ENCODE measurements at places on chromosomes 11 and 22.

- H3K4me1 ChIP-seq = no peaks in the 10 kb centered on the region
- H3K36me3 ChIP-seq = no peaks in the 10 kb centered on the region
- no peak overlapping the region for H3K27ac ChIP-seq
- H3K27me3 ChIP-seq = no peaks in the 10 kb centered on the region
These were observed 28.8 kb downstream of the CSTF3 start for GRCh38 chr11:33132510-33132909.

- no peaks in the 10 kb centered on the region for H3K36me3 ChIP-seq
- H3K4me3 ChIP-seq = no peak overlapping the region
- no peak overlapping the region for H3K27ac ChIP-seq
- H3K27me3 ChIP-seq = no peaks in the 10 kb centered on the region
- DNase-seq = no peak
These were observed 356.5 kb downstream of the INSC start for GRCh38 chr11:15471048-15471894.

DNA sequence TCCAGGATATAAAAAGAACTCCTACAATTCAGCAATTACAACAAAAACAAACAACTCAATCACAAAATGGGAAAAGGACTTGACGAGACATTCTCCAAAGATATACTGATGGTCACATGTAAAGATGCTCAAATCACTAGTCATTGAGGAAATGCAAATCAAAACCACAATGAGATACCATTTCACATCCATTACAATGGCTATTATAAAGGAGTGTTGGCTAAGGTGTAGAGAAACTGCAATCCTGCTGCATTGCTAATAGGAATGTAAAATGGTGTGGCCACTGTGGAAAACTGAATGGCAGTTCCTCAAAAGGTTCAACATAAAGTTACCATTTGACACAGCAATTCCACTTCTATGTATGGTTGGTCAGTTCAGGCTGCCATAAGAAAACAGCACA is 11.8 kb upstream of the TBCEL start:
- no peaks in the 10 kb centered on the region for H3K4me1 ChIP-seq
- H3K36me3 ChIP-seq = no peaks in the 10 kb centered on the region
- no peak overlapping the region for H3K27ac ChIP-seq
- no peak overlapping the region for H3K4me3 ChIP-seq
- H3K27me3 ChIP-seq = no peaks in the 10 kb centered on the region

DNA sequence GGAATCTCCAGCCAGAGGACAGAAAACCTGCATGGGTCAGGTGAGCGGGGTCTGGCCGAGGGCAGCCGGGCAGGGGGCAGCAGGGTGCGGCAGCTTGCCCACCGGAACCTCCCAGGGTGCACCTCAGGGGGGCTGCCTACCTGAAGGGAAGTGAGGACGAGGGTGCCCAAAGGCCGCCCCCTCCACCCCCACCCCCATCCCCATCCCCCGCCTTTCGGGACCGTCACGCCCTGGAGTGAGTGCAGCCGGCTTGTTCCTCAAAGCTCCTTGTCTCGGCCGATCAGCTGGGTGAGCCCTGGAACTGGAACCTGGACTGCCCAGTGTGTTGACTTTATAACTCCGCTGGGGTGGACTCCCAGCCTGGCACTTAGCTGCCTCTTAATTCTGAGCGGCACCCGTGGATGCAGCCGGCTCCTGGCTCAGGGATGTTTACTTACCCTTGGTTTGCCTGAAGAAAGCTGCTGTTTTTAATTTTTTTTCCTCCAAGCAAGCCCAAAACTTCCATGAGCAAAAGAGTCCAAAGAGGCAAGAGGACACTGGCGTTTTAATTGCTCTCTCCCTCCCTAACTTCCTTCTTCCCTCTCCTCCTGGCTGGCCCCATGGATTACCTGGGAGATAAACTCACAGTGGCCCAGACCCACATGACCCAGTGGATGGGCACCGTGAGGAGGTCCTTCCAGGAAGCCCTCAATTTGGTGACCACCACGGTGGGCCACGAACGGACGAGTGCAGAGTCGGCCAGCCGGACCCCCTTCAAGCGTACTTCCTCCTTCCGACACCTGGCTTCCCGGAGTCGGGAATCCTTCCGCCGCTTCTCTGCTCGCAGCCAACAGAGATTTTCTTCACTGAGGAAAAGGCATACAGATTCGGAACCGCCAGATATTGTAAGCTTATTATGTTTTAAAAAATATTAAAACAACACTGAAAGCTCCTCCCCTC is 87.8 kb upstream of the CRYBB3 start:
- H3K27me3 ChIP-seq = no peaks in the 10 kb centered on the region
- H3K27ac ChIP-seq = peak overlapping the region; percentile 89
- DNase-seq = peak; percentile 31
- peaks cover 3% of the 10 kb centered on the region for H3K36me3 ChIP-seq

GRCh38 chr11:30239025-30239424 is 8.2 kb downstream of the FSHB start:
- no peak for DNase-seq
- no peak overlapping the region for H3K4me3 ChIP-seq
- no peak overlapping the region for H3K27ac ChIP-seq
- H3K36me3 ChIP-seq = no peaks in the 10 kb centered on the region
- no peaks in the 10 kb centered on the region for H3K27me3 ChIP-seq

DNA sequence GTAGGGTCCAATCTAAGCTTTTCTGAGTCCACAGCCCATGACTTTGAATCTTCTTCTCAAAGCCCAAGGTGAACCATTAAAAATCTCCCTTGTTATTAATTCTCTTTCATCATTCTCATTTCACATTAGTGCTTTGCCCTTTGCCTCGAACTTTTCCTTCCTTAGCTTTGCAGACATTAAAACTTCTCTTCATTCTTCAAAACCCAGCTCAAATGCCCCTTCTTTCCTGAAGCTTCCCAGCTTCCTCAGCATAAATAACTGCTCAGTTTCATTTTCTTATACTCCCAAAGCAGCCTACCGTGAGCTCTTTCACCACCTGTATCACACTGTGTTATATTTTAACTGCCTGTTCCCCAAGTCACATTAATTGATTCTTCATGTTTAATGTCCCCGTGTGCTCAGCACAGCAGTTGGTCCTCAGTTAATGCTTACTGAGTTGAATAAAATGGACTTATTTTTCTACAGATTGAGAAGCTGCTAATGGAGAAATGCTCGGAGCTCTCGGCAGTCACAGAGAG is 62.0 kb downstream of the INSC start:
- peaks cover 33% of the 10 kb centered on the region for H3K4me1 ChIP-seq
- H3K27me3 ChIP-seq = no peaks in the 10 kb centered on the region
- H3K27ac ChIP-seq = no peak overlapping the region
- no peak for DNase-seq
- no peaks in the 10 kb centered on the region for H3K36me3 ChIP-seq
- H3K4me3 ChIP-seq = no peak overlapping the region

- no peak overlapping the region for H3K4me3 ChIP-seq
- DNase-seq = no peak
- H3K27me3 ChIP-seq = no peaks in the 10 kb centered on the region
- H3K36me3 ChIP-seq = no peaks in the 10 kb centered on the region
- H3K4me1 ChIP-seq = no peaks in the 10 kb centered on the region
- no peak overlapping the region for H3K27ac ChIP-seq
These were observed 37.4 kb downstream of the OR2AT4 start for GRCh38 chr11:75059299-75059698.

- no peak for DNase-seq
- H3K36me3 ChIP-seq = peaks cover 11% of the 10 kb centered on the region
- H3K27ac ChIP-seq = peak overlapping the region; percentile 91
- H3K27me3 ChIP-seq = no peaks in the 10 kb centered on the region
- peak overlapping the region; percentile 44 for H3K4me3 ChIP-seq
These were observed 16.2 kb downstream of the LRRC32 start for GRCh38 chr11:76654298-76654851.

GRCh38 chr22:22810018-22810427 is 77.6 kb upstream of the IGLL5 start:
- no peaks in the 10 kb centered on the region for H3K4me1 ChIP-seq
- no peaks in the 10 kb centered on the region for H3K36me3 ChIP-seq
- DNase-seq = no peak
- H3K27me3 ChIP-seq = no peaks in the 10 kb centered on the region

GRCh38 chr11:126082251-126083109 is 19.8 kb upstream of the CDON start:
- no peak for DNase-seq
- H3K36me3 ChIP-seq = no peaks in the 10 kb centered on the region
- H3K4me3 ChIP-seq = no peak overlapping the region

GRCh38 chr11:114075891-114076441 is 16.5 kb downstream of the ZBTB16 start:
- H3K27ac ChIP-seq = peak overlapping the region; percentile 80
- H3K27me3 ChIP-seq = no peaks in the 10 kb centered on the region
- H3K36me3 ChIP-seq = peaks cover 43% of the 10 kb centered on the region

DNA sequence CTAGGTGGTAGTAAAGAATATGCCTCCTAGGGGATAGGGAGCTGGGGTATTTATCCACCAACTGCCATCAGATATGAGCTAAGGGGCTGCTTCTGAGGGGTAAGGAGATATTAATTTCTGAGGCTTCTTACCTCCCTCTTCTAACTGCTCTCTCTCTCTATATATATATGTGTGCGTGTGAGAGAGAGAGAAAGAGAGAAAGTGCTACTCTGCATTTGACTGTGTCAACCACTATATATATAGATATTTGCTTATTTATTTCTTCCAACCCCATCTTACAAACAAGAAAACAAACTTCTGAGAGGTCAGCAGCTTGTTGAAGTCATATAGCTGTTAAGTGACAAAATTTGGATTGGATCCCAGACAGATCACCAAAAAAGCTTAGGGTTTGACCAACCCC is 5.9 kb upstream of the HEPACAM start:
- H3K27ac ChIP-seq = no peak overlapping the region
- no peaks in the 10 kb centered on the region for H3K36me3 ChIP-seq
- no peak for DNase-seq
- no peaks in the 10 kb centered on the region for H3K27me3 ChIP-seq
- H3K4me3 ChIP-seq = no peak overlapping the region

- H3K27ac ChIP-seq = peak overlapping the region; percentile 20
- H3K36me3 ChIP-seq = peaks cover 60% of the 10 kb centered on the region
- H3K4me3 ChIP-seq = no peak overlapping the region
- H3K4me1 ChIP-seq = peaks cover 12% of the 10 kb centered on the region
- no peak for DNase-seq
These were observed 118.8 kb downstream of the DBX1 start for GRCh38 chr11:20041499-20041898.

DNA sequence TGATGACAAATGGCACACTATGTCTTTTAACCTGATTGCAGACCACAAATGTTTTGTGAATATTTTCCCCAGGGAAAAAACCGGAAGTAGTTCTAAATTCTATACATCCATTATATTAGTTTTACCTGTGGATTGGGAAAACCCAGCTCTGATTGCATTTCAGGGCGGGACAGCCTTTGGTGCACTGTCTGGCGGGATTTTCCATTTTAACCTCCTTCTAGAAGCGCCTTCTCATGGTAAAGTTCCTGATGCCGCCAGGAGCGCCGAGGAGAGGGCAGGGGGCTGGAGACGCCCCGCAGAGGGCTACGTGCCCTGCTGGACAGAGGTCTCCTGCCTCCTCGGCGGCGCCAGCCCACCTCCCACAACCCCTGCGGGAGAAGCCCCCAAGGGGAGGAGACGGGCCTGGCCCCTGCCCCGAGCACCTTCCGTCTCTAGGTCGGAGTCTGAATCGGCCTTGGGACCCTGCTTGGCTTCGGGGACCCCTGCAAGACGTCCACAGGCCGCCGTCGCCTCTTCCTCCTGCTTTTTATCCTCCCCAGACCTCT is 1.2 kb upstream of the P2RX6 start:
- DNase-seq = no peak
- peaks cover 15% of the 10 kb centered on the region for H3K4me1 ChIP-seq
- peak overlapping the region; percentile 72 for H3K4me3 ChIP-seq

DNA sequence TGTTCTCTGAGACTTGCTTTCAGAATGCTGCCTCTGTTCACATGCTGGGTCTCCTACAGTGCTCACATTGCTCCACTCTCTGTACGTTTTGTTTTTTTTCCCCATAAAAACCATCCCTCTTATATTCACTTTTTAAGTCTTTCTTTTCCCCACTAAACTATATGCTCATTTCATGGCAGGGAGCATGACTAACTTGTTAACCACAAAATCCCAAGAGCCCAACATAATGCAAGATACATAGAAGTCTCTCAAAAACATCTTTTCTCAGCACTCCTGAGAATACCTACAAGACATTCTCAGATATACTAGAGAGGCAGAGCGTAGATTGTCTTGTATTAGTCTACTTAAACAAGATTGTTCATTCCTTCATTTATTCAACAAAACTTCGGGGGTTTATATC is 73.3 kb downstream of the FAM76B start:
- no peaks in the 10 kb centered on the region for H3K4me1 ChIP-seq
- no peaks in the 10 kb centered on the region for H3K27me3 ChIP-seq
- no peak for DNase-seq
- no peak overlapping the region for H3K4me3 ChIP-seq
- H3K27ac ChIP-seq = no peak overlapping the region
- H3K36me3 ChIP-seq = no peaks in the 10 kb centered on the region

GRCh38 chr11:1827095-1827813 is 7.5 kb upstream of the SYT8 start:
- H3K4me1 ChIP-seq = peaks cover 100% of the 10 kb centered on the region
- peak overlapping the region; percentile 35 for H3K4me3 ChIP-seq
- peak overlapping the region; percentile 95 for H3K27ac ChIP-seq
- DNase-seq = peak; percentile 66
- H3K27me3 ChIP-seq = no peaks in the 10 kb centered on the region

DNA sequence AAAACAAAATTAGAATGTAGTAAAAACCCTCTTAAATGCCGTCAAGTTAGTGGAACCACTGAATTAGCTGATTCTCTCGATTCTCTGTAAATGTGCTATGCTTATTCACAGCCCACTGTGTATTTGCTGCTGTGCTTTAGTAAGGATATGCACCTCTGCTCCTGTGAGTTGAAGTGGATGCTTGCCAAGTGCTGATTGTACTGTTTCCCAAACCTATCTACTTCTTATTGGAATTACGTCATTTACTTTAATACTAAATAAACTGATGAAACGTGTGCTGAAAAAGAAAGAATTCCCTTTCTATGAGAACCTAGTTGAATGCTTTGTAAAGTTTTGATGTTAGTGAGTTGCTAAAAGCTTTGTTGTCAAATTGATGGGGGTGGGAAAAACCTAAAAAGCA is 158.4 kb downstream of the LRRC4C start:
- no peaks in the 10 kb centered on the region for H3K36me3 ChIP-seq
- no peak for DNase-seq
- no peak overlapping the region for H3K4me3 ChIP-seq
- no peak overlapping the region for H3K27ac ChIP-seq

DNA sequence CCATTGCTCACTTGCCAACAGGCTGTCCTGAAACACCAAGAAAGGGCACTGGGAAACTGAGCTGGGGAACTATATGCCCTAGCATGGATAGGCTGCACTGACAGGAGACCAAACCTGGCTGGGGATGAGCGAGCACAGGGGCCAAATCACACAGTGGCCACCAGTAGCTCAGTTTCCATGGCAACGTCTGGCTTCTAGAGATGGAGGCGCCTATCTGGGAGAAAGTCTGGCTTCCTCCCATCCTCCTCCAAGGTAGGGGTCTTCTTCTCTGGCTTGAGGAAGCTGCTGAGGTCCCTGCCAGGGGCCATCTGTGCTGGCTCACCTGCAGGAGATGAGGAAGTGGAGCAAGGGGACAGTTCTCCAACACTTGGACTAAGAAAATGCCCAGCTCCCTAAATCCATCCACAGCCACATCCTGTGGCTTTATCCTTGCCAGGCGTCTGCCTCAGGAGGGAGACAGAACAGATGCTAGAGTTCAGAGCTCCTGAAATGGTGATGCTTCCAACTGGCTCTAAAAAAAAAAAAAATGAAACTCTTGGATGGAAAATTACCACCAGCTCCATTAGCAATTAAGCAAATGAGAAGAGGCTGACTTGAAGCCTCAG is 48.3 kb downstream of the SYT13 start:
- H3K4me3 ChIP-seq = no peak overlapping the region
- H3K36me3 ChIP-seq = no peaks in the 10 kb centered on the region
- H3K4me1 ChIP-seq = no peaks in the 10 kb centered on the region

- H3K27ac ChIP-seq = peak overlapping the region; percentile 73
- no peaks in the 10 kb centered on the region for H3K27me3 ChIP-seq
- peaks cover 18% of the 10 kb centered on the region for H3K36me3 ChIP-seq
- peak; percentile 44 for DNase-seq
- H3K4me1 ChIP-seq = peaks cover 14% of the 10 kb centered on the region
- no peak overlapping the region for H3K4me3 ChIP-seq
These were observed 17.8 kb downstream of the MYO18B start for GRCh38 chr22:25759825-25760231.

All from thoracic aorta (tissue), 2 donors.